ENCODE measurements at places on chromosomes 11 and 22.
A peak's percentile ranks its signal among the peaks of the same experiment; 100 is the strongest.

- DNase-seq: no peak
Measured at GRCh38 chr11:17802491-17802890, 67.9 kb downstream of the KCNC1 start.

- DNase-seq: peak; percentile 41
Measured at GRCh38 chr11:134289789-134290188, 13.6 kb downstream of the GLB1L3 start.

DNA sequence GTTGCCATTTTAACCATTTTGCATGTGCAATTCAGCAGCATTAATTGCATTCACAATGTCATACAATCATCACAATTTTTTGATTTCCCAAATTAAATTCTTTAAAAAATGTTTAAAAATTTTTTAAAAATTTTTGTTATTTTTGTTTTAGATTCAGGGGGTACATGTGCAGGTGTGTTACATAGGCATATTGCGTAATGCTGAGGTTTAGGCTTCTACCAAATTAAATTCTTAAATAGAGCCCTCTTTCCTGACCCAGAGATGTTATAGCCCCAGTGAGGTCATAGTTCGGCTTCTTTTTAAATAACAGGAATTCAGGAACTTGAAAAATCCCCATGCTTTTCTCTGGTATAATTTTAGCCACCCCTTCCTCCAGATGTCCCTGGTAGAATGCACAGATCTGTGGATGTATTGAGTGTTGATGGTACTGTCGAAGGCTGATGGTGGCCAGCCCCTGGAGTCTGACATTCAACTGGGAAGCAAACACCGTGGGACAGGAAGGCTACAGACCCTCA is 11.3 kb upstream of the AMPD3 start:
- no peak for DNase-seq

GRCh38 chr11:18749681-18750319 is 23.8 kb upstream of the IGSF22 start:
- no peak for DNase-seq

GRCh38 chr11:122843281-122844141 is 5.2 kb downstream of the CRTAM start:
- no peak for DNase-seq

- DNase-seq: peak; percentile 14
Measured at GRCh38 chr11:6022956-6023355, 7.6 kb downstream of the OR56A1 start.

DNA sequence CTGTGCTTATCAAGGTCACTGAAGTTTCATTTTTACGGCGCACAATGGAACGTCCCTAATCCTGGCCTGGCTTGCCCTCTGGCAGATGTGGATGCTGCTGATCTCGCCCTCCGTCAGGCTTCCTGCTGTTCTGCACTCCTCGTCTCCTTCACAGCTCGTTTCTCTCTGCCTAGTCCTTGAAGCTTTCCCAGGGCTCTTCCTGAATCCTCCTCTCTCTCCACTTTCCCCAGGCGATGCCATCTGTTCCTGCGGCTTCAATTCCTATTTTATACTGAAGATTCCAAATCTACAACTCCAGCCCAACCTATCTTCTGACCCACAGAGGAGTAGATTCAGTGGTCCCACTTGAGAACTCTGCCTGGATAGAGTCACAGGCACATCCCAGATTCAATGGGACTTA is 14.2 kb downstream of the SLC22A8 start:
- DNase-seq: no peak

GRCh38 chr11:46604796-46605195 is 11.0 kb upstream of the AMBRA1 start:
- DNase-seq: no peak

GRCh38 chr11:17211286-17211685 is 3.5 kb upstream of the PIK3C2A start:
- DNase-seq: no peak

DNA sequence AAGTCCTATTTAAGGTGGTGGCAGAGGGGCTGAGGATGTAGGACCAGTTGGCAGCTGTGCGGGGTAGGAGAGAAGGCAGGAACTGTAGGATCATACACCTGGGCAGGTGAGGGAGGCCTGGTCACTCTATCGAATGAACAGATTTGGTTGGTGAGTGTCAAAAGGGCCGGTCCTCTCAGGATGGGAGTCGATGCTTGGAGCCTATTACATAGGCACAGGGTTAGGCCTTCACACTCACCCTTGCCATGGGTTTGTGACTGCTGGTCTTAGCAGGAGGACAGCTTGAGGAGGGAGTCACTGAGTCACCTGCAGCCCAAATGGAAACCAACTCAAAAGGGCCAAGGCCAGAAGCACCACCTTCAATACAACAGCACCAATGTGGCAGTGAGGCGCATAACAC is 80.2 kb upstream of the NARS2 start:
- no peak for DNase-seq

DNA sequence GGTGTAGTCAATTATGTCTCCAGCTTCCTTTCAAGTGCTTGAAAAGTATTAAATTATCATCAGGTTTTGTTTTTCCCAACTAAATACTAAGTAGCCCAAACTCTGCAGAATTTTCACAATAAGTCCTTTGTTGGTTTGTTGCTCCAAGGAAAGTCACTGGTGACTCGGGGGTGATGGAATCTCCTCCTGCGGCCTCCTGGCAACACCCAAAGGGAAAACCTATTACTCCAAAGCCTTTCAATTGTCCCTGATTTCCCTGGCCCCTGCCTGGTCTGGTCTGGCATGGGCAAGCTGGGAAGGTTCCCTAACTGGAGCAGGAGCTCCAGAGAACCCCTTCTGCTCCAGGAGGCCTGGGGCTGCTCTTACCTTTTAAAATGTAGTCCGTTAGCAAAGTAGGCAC is 47.9 kb downstream of the FEZ1 start:
- DNase-seq: peak; percentile 15

DNA sequence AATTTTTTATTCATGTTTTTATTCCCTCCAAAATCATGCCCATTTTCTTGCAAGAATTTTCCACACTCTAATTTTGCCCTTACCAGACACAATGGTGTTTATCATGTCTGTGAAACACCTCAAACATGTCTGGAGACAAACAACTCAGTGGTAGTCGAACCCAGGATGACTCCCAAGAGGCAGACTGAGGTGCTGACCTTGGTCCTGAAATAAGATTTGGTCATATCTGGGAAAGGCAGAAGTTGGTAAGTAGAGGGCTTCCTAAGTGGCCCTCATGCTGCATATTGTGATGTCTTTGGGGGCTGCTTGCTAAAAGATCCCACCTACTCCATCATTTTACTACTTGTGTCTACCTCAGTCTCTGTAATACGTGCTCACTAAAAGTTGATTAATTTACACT is 369.4 kb upstream of the ISX start:
- no peak for DNase-seq

DNA sequence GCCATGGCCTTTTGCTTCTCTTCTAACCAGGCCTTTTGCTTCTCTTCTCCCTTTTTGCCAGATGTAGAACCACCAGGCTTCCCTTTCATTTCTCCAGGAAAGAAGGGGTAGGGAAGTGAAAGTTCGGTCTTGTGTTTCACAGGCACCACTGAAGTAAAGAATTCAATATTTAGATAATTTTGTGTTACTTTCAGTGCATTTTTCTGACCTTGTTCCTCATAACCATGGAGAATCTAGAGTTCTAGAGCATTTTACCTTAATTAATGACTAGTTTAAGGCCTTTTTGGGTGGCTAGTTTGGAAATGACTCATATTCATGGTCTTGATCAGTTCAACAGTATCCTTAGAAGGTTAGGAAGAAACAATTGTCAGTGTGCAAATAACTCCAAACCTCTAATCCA is 22.7 kb downstream of the GRAMD1B start:
- DNase-seq: no peak

GRCh38 chr22:29457730-29458129 is 19.3 kb downstream of the RFPL1 start:
- no peak for DNase-seq

DNA sequence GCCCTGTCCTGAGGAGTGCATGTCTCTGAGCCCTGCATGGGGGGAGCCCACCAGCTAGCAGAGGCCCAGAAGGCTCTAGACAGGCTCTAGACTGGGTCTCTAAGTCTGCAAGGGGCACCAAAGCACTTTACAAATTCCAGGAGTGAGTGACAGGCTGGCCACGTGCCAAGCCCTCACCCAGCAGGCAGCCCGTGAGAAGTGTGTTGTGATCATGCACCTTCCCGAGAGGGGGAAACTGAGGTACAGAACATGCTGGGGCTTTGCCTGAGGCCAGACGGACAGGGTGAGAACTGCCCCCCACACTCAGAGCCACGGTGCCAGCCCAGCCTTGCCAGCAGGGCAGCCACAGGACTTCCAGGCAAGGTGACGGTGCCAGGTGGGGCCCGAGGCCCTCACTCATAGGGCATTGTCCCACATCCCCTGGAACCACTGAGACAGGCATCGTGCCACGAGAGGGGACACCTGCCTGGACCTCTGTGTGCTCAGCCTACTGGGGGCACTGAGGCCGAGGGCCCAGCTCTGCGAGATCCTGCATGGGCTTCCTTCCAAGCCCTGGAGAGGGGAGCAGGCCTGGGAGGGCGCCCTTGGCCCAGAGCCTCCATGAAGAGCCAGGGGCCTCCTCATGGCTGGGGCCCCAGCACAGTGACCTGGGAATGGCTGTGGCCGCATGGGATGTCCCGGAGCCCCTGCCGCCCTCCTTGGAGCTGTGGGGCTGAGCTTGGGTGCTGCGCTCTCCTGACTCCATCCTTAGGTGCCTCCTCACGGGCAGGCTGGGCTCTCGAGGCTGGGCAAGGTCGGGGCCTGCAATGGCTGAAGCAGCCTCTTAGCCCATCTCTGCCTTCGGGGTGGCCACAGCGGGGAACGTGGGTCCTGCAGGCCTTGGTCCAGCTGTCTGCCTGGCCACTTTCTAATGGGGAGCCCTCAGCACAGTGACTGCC is 121.5 kb downstream of the KCNQ1OT1 start:
- peak; percentile 4 for DNase-seq

DNA sequence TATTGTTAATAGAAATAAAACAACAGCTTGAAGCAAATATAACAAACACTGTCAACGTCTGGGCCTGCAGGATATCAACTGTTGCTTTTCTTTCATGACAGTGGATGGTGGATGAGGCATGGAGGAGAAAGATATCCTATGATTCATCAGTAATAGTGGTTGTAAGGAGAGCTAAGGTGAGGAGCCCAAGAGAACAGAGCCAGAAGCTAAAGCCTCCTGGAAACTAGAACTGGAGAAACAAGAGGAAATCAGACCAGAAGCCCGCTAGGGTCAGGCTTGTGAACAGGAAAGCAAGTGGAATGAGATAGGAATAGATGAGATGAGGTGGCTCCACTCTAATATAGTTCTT is 37.7 kb upstream of the MMP12 start:
- DNase-seq: no peak

- peak; percentile 94 for DNase-seq
Measured at GRCh38 chr22:43263645-43264514, 76.9 kb upstream of the TTLL12 start.

- no peak for DNase-seq
Measured at GRCh38 chr11:33067294-33067693, 27.9 kb downstream of the TCP11L1 start.
